ENCODE measurements at places on chromosomes 1 and 21. TPM values are rescaled to one million over a fixed set of nuclear protein-coding genes. Genes with fewer than 3 reads are reported as not detected.

GRCh38 chr1:204176049-204176448 is 9.9 kb upstream of the REN start:
- DNase-seq: no peak

GRCh38 chr1:24951337-24951736 is 21.3 kb upstream of the RUNX3 start:
- no peak for DNase-seq

GRCh38 chr1:76494807-76495206 is 372.5 kb upstream of the ST6GALNAC5 start:
- peak; percentile 14 for DNase-seq

DNA sequence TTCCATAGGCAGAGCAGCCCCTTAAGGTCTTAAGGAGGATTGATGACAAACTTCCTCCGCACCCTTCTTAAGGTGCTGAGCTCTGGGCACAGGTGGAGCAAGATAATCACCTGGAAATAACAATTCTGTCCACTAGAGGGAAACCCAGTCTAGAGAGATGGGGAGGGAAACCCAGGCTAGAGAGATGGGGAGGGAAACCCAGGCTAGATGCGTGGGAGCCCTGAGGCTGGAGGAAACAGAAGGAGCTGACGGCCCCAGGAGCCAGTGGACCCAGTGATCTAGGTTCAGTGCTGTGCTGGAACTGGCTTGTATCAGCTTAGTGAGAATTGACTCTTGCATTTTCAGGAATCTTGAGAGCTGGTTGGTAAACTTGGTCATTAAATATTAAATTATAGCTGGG is 17.8 kb upstream of the MYCL start:
- no peak for DNase-seq

DNA sequence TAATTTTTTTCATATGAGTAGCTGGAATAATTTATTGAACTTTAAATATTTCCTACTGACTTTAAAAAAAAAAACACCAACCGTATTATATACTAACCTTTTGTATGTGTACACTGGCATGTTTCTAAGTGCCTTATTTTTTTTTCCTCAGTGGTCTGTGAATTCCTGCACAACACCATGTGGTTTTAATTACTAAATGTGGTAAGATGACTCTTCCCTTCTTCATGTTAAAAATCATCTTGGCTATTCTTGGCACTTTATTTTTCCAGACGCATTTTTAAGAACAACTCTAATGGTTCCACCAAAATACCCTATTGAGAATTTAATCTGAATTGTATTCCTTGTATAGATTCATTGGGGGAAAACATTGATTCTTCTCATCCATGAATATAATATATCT is 28.4 kb downstream of the PPP2R5A start:
- DNase-seq: no peak

- DNase-seq: no peak
These were observed 5.0 kb downstream of the MTR start for GRCh38 chr1:236800002-236800620.

GRCh38 chr1:36446746-36447145 is 3.5 kb downstream of the OSCP1 start:
- DNase-seq: no peak

GRCh38 chr1:204091787-204092312 is 18.9 kb downstream of the SOX13 start:
- DNase-seq: no peak

GRCh38 chr1:151916726-151917370 is 7.5 kb upstream of the THEM4 start:
- no peak for DNase-seq

- no peak for DNase-seq
These were observed 251.1 kb downstream of the CAMTA1 start for GRCh38 chr1:7036386-7036785.

GRCh38 chr1:204177133-204177532 is 11.0 kb upstream of the REN start:
- DNase-seq: no peak

GRCh38 chr1:50109647-50110075 is 941 bp downstream of the ELAVL4 start:
- DNase-seq: no peak

DNA sequence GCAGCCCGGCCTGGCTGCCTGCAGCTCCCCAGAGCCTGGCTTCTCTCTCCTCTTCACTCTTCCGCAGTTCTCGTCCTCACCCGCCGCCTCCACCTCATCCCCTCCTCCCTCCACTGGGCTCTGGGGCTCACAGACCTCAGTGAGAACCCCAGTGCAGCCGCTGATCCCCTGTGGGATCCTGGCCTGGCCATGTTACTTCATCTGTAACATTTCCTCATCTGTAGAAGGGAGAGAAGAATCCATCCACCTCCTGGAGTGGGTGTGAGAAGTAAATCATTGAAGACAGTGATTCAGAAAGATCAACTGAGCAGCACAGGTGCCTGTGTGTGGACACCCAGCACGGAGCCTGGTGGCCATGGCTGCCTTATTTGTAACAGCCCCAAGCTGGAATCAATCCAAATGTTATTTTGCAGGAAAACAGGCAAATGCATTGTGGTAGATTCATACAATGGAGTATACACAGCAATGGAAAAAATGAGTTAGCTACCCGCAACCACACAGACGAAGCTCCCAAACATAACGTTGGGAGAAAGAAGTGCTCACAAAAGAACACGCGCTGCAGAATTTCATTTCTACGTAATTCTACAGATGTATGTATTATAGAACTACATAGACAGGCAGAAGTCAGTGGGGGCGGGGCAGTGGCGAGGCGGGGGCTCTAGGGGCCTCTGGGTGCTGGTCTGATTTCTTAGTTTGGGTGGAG is 8.7 kb downstream of the LAPTM5 start:
- peak; percentile 61 for DNase-seq

DNA sequence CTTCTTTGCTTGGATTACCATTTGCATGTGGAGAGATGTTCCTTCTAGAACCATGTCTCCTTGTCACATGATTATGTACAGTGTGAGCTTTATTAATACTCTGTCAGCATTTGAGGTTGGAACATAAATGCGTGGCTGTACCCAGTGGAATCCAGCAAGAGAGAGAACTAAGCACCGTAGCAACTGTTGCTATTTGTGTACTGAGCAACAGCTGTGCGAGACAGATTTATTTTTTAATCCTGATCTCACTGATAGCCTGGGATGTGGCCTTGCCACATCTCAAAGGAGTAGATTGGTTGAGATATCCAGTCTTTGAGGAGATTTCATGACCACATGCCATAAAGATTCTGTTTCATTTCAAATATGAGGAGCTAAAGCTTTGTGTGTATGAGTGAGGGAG is 43.4 kb downstream of the KIF1B start:
- DNase-seq: peak; percentile 64

- peak; percentile 86 for DNase-seq
These were observed 45.5 kb downstream of the UTP25 start for GRCh38 chr1:209873067-209873799.

GRCh38 chr1:181135815-181136737 is 47.6 kb downstream of the IER5 start:
- no peak for DNase-seq

DNA sequence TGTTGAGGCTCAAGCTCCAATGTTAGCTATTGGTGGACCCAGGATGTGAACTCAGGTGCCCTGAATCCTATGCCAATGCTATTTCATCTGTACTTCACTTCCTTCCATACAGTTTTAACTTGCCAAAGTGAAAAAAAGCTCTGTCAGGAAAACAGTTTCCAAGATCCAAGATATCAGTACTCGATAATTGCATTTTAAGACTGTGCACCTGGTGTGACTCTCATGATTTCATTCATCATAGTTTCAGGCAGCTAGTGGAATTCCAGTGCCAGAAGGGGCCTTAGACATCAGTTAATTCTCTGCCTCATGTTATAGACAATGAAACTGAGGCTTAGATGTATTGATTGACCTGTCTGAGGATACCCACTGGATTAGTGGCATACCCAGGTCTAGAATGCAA is 26.5 kb upstream of the LEPR start:
- DNase-seq: no peak

- DNase-seq: peak; percentile 52
These were observed at the start of the genes POLR3C and RNF115 for GRCh38 chr1:145823565-145824498. Gene POLR3C (plus strand): TSS chr1:145824200. CDS start chr1:145825777, 1,577 bp downstream. Gene RNF115 (minus strand): TSS chr1:145824095. CDS start chr1:145823873, 222 bp downstream.

DNA sequence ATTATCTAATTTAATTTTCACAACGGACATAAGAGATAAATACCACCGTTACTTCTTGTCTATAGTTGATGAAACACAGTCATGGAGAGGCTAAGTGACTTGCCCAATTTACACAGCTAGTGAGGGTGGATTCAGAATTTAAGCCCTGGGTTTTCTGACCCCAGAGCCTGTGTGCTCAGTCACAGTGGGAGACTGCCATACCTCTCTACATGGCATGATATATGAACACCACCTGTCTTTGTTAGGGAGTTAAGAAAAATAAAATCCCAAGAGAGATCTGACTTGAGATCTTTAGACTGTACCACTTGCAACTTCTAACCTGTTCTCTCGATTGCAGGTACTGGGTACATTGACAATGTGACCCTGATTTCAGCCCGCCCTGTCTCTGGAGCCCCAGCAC is 40.3 kb downstream of the LAMC2 start:
- no peak for DNase-seq

DNA sequence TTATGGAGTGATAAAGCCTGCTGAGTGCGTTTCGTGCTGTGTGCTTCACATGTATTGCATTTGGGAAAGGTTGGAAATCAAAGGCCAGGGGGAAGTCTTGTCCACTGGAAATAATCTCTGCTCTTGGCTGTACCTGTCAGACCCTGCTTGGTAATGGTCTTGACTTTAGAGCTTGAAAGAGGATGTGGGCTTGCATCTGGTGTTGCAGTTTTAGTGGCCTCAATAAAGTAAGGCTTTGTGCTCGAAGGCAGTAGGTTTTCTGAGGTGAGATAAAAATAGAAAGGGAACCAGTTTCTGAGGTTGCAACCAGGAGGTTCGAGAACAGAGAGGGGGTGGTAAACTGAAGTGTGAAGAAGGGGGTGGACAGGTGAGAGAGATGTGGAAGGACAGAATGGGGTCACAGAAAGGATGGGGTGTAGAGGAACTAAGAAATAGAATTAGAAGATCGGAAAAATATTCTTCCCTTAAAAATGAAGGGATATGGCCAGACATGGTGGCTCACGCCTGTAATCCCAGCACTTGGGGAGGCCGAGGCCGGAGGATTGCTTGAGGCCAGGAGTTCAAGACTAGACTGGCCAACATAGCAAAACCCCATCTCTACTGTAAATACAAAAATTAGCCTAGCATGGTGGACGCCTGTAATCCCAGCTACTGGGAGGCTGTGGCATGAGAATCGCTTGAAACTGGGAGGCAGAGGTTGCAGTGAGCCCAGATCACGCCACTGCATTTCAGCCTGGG is 1.5 kb downstream of the S100PBP start:
- DNase-seq: no peak

DNA sequence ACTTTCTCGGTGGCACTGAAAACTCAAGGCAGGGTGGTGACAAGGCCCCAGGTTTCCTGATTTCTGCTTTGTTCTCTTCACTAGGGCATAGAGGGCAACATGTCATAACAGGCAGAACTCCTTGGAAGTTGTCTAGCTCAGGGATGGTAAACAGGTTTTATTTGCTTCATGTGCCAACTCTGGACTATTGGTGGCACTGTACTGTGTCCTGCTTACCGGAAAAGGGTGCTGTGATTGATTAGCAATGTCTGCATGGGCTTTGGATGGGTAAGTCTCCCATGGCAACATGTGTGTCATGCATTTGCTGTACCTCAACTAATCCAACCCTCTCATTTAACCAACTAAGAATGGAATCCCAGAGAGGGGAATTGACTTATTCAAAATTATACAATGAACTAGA is 70.7 kb upstream of the USP24 start:
- no peak for DNase-seq

DNA sequence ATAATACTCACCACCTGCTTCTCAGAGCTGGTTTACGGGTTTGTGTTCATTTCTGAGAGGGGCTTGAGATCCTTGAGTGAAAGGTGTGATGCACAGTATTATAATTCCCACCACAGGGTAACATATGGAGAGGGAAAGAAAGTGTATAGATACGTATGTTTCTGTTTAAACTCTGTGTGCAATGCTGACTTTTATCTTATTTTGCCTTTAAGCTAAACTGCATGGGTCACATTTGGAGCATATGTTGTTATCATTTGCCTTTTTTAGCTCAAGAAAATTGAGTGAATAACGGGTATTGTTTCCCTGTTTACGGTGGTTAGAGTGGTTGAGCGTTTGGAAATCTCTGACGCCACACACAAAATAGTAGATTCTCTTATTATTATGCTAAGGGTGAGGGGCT is 191.1 kb upstream of the NFIA start:
- DNase-seq: no peak

DNA sequence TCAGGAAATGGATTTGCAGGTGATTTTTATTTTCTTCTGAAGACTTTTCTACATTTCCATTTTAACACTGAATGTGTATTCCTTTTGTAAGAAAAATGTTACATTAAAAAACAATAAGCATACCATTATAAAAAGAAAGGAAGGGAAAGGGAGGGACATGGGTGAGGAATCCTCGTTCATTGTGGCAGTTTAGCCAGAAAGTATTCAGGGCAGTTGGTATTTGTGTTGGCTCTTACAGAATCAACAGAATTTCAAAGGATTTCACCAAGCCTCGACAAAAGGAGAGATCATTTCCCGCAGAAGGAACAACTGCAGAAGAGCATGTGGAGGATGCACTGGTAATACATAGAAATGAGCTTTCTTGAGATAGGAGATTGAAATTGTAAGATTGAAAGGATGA is 35.0 kb downstream of the PLD5 start:
- no peak for DNase-seq

- no peak for DNase-seq
These were observed 79.6 kb upstream of the CTTNBP2NL start for GRCh38 chr1:112316254-112316913.

DNA sequence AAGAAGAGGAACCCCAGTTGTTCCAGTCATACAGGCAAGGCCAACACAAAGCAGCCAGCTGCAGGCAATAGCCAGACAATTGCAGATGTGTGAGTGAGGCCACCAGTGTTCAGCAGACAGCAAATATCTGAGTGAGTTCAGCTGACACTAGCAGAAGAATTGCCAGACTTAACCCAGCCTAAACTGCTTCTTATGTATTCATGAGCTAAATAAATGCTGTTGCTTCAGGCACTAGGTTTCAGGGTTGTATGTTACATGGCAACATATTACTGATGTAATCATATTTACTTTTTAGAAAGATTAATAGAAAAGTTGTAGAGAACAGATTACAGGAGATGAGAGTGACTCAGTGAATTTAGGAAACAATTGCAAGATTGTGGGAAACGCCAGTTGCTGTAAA is 129.8 kb upstream of the CHODL start:
- DNase-seq: no peak

TPR gene
- 43.1 TPM for total RNA-seq

ARV1 gene
- total RNA-seq: 12.0 TPM

MX1 gene
- 40.8 TPM for total RNA-seq

IPP gene
- total RNA-seq: 9.0 TPM

RHOU gene
- 1.0 TPM for total RNA-seq

C4BPB gene
- not detected for total RNA-seq

DAB1 gene
- total RNA-seq: under 0.01 TPM

DMBX1 gene
- total RNA-seq: not detected

Measured in kidney epithelial cell (primary cell).